Vein endothelial cell (primary cell): ENCODE measurements at places on chromosomes 2 and 18. TPM values are rescaled to one million over a fixed set of nuclear protein-coding genes. Genes with fewer than 3 reads are reported as not detected.

The EML6 gene
- total RNA-seq, result 0.65 and 0.86 TPM in 2 replicates

The ARHGAP25 gene
- 5.2 and 8.2 TPM in 2 replicates for total RNA-seq

The CHRNG gene
- not detected in 2 replicates for total RNA-seq

The ACADL gene
- total RNA-seq, result not detected in 2 replicates

The LYG1 gene
- 0.98 TPM in 1 of 2 replicates, not detected in the other for total RNA-seq
